ENCODE measurements at places on chromosomes 5 and 9.

GRCh38 chr5:134097211-134097749 lies 17.2 kb upstream of the TCF7 start:
- no peak for DNase-seq

GRCh38 chr5:56070851-56071465 lies 76.2 kb upstream of the IL6ST start:
- DNase-seq, result no peak

DNA sequence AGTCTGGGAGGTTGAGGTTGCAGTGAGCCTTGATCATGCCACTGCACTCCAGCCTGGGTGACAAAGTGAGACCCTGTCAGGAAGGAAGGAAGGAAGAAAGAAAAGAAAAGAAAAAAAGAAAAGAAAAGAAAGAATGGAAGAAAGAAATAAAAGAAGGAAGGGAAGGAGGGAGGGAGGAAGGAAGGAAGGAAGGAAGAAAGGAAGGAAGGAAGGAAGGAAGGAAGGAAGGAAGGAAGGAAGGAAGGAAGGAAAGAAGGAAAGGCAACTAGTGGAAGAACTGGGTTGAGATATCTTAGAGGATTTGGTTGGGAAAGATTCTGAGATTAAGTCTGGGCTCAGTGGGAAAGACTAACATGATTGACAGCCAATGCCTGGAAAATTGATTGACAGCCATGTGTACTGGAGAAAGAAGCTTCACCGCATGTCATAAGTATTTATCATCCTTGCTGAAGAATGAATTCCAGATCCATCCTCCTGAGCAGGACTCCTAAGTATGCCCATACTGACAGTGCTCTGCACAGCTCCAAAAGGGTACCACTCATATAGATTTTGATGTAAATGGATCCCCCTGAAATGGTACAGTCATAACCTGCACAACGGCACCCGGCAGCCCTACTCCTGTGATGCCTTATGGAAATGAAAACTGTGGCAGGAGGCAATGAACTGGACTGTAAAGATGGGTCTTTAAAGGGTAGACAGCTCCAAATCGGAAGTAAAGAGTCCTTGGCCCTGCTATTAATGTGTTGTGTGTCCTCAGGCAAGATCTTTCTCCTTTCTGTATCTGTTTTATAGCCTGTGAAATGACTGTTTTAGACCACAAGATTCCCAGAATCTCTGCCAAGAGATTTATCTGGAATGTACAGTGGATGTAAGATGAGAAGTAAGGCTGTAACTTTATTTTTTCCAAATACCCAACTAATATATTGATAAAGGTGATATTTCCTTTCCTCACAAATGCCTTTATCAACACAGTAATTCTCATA lies 16.9 kb upstream of the ADRA1B start:
- DNase-seq, result no peak

GRCh38 chr5:102294886-102295395 lies 1.1 kb downstream of the SLCO4C1 start:
- no peak for DNase-seq

- DNase-seq, result no peak
Measured at GRCh38 chr5:172133359-172134029, 54.5 kb downstream of the STK10 start.

DNA sequence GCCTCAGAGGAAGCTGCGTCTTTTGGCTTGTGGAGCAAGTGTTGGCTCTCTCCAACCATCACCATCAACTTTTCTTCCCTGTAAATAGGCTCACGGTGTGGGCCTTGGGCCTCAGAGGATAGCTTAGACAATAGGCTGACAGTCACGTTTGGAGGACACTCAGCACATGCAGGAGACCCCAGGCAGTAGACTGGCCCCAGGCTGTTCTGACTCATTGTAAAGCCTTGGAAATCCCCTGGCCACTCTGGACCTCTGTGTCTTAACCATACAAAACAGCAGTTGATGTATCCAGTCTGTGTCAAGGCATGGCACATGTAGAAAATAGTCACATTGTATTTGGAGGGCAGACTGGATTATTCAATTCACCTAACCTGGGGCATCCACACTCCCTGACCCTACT lies 18.6 kb downstream of the CD74 start:
- DNase-seq, result no peak

DNA sequence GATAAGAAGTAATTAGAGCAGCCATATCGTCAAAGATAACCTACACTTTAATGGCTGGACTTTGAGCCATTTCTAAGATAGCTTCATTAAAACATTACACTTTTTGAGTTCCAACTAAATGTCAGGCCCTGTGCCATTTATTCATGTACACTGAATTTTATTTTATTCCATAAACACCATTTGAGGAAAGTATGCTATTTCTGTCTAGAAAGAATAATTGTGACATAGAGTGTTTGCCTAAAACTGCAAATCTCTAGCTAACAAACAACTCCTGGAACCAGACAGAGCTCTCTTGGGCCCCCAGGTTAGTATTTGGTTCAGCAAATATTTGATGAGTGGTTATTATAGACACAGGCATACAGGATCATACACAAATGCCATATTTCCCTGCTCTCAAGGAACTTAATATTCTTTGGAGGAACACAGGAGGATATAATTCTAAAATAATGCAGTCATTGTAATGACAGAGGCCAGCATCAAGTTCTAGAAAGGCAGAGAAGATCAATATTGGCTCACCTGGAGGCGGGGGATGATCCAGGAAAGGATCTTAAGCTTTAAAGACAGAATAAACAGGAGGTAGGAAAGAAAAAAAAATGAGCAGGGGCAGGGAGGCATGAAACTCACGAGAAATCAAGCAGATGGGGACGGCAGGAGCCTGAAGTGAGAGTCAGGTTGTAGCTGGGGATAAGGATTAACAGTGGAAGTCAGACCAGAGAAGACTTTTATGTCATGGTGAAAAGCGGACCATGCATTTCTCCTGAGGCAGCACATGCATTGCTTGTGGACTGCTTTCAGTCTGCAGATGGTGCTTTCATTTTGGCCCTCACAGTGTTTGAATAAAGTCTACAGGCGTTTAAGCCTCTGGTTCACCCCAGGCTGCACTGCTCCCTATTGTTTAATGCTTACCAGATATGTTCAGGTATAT lies 127.7 kb downstream of the GCNT1 start:
- no peak for DNase-seq

DNA sequence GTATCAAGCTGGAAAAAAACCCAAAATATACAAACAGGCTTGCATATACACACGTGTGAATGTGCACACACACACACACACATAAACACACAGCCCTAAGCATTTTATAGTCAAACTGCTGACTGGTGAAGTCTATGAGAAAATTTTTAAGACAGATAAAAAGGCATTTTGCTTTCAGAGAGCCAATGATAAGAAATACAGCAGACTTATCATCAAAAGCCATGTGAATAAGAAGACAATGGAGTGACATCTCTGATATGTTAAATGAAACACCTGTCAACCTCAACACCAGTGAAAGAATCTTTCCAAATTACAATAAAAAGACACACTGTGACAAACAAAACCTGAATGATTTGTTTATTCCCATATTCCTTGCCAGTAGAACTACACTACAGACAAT lies 233.3 kb downstream of the CDH9 start:
- no peak for DNase-seq

DNA sequence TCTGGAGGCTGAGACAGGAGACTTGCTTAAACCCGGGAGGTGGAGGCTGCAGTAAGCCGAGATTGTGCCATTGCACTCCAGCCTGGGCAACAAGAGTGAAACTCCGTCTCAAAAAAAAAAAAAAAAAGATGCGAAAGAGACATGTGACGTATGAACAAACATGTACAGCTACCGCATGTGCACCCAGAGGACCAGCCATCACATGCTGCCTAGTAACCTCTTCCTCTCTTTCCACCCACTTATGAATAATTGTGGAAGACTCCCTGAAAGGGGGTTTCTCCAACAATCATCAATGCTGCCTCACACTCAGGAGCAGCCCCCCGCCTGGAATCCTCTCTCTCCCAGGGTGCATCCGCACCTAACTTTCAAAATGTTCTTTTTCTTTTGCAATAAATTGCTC lies 2.2 kb downstream of the SARDH start:
- no peak for DNase-seq

DNA sequence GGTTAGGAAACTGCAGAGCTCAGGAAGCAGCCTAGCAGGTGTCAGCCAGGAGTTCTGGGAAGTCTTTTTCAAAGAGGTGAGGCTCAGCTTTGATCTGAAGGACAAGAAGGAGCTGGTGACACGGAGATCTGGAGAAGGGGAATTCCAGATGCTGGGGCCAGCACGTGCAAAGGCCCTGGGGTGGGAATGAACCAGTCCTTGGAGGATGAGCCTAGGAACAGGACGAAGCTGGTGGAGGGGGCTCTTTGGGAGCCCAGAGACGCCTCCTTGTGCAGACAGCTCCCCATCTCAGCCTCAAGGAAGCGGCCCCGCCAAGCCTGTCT lies 15.2 kb upstream of the RNU6ATAC start:
- DNase-seq, result no peak

DNA sequence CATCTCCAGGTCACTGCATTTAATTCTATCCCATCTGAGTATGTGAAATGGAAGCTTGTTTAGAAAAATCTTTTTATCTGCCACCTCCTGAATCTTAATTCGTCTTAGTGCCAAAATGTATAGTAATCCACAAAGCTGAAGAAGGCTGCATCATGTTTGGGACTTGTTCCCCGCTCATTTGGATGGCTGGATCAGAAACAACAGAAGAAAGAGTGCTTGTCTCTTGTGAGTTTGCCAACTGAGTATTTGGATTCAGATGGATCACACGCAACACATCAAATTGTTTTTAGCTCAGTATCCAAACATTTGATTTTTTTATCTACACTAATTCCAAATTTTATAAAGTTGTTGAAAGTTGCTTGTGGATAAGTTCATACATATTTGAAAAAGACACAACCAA lies 197.2 kb upstream of the PAPPA start:
- DNase-seq, result no peak

- DNase-seq, result no peak
Measured at GRCh38 chr5:62771341-62771740, 192.7 kb downstream of the LRRC70 start.

- no peak for DNase-seq
Measured at GRCh38 chr5:124670722-124671184, 75.7 kb downstream of the ZNF608 start.

- DNase-seq, result no peak
Measured at GRCh38 chr9:78366827-78367226, 69.9 kb downstream of the PSAT1 start.

DNA sequence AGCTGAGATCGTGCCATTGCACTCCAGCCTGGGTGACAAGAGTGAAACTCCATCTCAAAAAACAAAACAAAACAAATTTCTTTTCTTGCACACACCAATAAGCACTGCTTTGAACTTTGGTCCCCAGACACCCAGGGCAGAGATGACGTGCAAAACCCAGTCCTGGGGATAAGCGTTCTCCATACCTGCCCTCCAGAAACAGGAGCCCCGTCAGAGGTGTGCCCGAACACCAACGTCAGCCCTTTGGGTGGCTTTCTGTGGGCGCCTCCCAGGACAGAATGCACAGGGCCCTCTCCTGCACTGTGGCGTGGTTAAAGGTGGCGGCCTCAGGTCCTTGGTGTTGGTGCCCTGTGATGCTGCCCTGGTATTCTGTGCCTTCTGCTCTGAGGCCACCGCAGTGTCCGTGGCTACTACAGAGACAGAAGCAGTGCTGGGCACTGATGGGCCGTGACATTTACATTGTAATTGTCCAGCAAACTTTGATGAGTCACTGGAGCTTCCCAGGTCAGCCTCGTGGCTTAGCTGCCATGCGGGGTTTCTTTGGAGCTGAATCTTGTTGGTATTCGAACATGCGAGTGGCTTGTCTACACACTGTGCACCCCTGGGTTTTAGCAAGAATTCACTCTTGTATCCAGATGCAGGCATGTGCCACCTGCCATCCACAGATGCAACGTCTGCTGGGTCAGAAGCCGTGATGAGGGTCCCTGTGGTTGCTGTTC lies 9.8 kb downstream of the PPP1R26 start:
- no peak for DNase-seq

DNA sequence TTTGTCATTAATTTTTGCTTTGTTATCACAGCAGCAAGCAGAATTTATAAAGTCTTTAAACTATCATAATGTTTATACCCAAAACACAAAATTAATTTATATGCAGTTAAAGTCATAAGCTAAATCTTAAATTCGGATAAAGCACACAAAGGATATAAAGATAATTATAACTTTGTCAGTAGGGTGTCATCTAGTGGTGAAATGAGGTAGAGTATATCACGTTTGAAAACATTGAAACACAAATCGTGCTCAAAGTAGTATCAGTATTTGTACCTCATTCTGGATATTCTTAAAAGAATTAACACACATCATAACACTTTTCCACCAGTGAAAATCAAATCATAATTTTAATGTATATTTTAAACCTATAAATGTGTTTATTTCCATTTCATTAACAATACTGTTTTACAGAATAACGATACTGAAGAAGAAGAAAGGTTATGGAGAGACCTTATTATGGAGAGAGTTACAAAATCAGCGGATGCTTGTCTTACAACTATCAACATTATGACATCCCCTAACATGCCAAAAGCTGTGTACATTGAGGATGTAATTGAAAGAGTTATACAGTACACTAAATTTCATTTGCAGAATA lies 129.5 kb downstream of the NIPBL start:
- DNase-seq, result no peak

GRCh38 chr9:77614645-77615044 lies 33.5 kb downstream of the GNA14 start:
- no peak for DNase-seq

- no peak for DNase-seq
Measured at GRCh38 chr5:104628911-104629310, 1066.3 kb upstream of the NUDT12 start.

DNA sequence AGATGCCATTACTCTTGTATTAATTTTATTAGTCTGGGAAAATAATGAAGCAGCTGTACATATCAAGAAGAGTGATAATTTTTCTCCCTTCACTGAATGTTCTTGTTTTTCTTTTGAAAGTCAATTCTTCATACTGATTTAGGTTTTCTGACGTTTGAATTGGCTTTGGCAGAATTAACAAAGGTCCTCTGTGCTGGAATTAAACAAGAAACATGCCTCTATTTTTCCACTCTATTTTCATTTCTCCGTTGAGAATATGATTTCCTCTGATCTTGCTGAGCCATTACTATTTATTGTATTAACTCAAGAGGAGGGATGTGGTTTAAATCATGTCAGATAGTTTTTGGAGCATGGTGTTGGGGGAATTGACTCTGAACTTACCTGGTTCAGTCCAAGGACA lies 42.3 kb downstream of the ANKDD1B start:
- no peak for DNase-seq

GRCh38 chr5:91194824-91195381 lies 188.2 kb downstream of the ARRDC3 start:
- DNase-seq, result no peak

DNA sequence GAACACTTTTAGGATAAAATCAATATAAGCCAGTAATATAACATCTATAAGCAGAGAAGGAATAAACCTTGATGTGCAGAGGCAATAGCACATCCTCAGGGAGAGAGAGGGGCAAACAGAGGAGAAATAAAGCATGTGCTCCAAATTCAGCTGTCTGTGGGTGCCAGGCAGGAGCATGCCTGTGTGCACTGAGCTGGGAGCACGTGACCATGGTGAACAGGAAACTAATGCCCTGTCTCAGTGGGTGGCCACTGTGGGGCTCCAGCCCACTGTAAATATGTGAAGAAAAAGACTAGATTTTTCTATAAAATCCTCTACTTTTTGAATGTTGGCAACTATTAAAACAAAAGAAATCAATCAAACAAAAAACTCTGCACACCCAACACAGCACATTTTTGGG lies 55.3 kb downstream of the FYB1 start:
- no peak for DNase-seq
